ENCODE measurements at places on chromosomes 1 and 21.

DNA sequence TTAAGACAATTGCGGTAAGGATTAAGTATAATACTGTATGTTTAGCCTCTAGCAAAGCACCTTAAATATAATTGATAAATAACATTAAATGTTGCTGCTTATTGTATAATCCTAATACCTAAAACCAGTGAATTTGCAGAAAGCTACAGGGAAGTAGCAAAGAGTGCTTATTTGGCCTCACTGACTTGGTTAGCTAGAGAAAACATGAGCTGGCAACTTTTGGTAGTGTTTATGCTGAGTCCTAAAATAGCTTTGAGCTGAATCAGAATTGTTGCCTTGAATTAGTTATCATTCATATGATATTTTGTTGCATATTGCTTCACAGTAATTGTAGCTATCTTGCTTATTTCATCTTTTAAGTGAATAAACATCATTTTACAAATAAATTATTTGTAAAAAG lies 3.5 kb downstream of the TRIM67 start:
- peak; percentile 43 for DNase-seq

DNA sequence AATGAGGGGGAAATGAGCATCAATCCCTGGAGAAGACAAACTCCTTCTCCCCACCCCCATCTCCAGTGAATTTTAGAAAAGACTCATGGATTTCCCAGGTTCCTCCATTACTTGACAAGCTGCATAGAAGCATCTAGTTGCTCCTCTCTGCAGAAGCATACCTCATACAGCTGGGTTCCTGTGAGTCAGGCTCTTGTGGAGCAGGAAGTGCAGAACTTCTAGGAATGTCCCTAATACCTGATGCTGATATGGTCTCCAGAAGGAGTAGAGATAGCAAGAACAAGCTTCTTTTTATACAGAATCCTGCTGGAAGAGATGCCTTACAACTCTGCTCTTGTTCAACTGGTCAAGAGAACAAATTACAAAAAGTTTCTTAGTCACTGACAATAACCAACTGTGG lies 105.5 kb downstream of the TNR start:
- DNase-seq = no peak

DNA sequence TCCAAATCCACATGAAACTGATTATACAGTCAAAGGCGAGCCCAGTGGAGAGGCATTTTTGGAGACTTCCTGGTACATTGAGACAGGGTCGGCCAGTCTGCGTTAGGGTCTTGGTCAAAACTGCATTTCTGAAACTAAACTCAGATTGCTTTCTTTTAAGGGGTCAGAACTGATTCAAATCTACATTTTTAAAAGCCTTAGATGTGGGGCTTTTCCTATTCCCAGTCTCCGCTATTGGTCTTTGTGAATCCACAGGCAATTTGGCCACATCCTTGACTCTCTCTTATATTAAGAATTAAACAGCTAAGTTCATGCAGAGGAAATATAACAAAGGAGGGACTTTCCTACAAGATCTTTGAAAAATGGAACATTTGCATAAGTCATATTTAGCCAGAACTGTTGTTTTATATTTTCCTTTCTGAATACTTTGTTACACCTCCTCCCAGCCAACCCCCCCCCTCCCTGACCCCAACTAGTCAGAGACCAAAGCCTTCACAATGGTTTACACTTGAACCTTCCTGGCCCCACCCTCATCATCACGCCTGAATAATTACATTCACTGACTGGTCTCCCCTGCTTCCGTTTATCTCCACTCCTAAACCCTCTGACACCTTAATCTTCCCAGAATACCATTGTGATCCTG lies 30.9 kb downstream of the SELL start:
- DNase-seq = no peak

GRCh38 chr1:993379-993995 lies 6.4 kb downstream of the HES4 start:
- no peak for DNase-seq

DNA sequence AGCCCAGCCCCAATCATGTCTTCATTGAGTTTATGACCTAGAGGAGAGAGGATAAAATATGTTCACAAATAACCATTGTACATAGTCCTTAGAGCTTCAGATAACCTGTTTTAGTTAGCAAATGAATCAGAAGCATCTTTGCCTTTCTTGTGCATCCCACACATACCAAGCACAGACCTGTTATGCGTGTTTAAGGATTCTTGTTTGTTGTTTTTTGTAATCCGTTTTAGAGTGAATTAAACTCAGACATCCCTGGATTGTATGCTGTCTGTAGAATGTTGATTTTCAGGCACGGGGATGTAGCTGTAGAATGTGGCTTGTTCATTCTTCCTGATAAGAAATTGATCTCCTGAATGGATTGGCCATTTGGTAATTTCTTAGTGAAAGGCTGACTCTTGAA lies 135.8 kb downstream of the EDEM3 start:
- DNase-seq = no peak

DNA sequence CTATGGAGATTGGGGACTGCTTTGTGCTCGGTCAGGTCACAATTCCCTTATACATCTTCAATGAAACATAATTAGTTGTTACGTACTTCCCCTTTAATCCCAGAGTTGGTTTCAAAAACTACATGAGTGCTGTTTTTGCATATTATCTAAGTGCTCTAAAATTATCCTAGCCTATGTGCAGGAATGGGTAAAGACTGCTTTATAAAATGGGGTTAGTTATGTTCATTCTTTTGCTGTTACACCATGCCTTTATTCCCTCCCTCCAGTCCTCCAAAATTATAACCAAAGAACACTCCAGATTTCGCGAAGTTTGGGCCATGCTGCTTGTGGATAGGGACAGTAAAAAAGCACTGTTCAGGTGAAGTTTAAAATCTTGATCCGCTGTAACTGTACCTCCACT lies 173.9 kb upstream of the SNX7 start:
- no peak for DNase-seq

DNA sequence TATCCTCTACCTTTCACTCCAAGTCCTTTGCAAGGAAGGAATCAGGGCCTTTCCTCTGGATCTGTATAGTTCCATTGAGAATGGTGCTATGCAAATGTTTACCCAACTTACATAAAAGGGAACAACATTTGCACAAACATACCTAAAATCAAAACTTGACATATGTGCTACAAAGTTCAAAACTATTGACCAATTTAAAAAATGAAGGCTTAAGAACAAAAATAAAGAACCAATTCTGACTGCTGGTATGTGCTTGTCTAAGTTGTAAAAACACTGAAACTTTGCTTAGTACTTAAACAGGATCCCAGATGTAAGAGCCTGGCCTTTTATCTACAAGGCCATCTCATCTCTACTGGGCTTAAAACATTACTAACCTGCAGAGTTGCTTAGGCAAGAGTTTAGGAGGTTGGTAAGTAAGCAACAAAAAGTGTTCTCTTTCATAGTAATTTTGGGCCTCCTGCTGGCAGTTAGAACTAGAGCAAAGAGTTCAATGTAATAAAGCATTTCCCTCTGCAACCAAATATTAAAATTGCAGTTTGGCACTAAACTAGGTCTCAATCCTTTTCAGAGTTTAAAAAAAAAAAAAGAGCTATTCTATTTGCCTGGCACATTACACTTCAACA lies 2.0 kb downstream of the SCMH1 start:
- DNase-seq = peak; percentile 60

- DNase-seq = no peak
Measured at GRCh38 chr1:6056572-6056948, 10.9 kb downstream of the KCNAB2 start.

DNA sequence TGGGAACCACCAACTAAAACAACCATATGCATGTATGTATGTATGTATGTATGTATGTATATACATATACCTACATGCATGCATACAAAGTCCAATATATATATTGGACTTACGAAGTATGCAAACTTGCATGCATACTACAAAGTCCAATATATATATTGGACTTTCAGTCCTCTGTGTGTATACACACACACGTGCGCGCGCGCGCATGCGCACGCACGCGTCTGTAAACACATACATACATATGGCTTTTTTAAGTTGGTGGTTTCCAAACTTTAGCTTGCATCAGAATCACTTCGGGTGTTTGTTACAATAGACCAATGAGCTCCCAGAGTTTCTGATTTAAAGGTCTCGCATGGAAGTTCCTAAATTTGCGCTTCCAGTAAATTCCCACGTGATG lies 197.5 kb upstream of the C1orf87 start:
- no peak for DNase-seq

DNA sequence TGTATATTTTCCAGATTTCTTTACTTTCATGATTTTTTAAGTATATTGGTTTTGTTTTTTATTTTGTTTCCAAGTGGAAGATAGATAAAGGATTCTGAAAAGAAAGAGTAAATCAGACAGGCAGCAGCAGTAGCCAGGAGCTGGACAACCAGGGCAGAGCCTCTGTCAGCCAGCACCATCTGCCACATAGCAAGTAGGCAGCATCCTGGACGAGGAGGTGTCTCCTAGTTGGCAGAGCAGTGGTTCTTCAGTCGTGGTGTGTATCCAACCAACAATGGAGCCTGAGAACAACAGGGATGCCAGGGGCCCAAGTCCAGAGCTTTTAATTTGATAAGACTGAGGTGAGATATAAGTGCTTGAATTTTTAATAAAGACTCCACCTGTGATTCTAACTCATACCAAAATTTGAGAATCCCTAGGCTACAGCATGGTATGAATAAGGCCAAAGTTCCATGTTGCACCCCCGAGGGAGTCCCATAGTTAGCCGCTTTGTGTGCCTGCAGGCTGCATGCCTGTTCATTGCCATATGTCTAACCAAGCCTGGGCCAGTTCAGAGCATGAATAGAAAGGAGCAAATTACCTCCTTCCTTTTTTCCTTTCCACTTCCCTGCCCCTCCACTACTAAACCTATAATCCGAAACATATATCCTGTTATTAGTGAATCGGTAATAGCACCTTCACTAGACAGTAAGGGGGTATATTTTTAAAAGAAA lies 153.2 kb downstream of the NTNG1 start:
- no peak for DNase-seq

GRCh38 chr21:43664358-43664757 lies 5.0 kb downstream of the RRP1B start:
- DNase-seq = no peak

- DNase-seq = no peak
Measured at GRCh38 chr1:240128366-240128765, 36.7 kb downstream of the FMN2 start.

GRCh38 chr21:33286600-33287456 lies 20.7 kb downstream of the IL10RB start:
- no peak for DNase-seq

DNA sequence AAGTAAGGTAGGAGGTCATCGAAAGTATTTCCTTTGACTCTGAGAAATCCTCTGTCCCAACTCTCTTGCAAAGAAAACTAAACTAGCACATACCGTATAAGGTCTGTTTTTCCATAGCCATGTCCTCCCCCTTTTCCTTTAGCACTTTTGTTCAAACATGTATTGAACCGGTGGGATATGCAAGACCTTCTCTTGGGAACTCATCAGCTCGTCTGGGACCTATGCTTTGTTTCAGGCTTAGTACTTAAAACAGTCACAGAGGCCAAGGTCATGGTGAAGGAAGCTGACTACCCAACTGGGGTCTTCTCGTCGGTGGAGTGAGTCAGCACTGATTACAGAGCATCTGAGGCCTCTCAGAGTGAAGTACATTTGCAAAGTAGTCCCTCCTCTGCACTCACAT lies 185.0 kb downstream of the ZBTB18 start:
- DNase-seq = no peak

GRCh38 chr1:170377896-170378634 lies 153.9 kb upstream of the GORAB start:
- no peak for DNase-seq

GRCh38 chr1:232600424-232601258 lies 29.3 kb downstream of the SIPA1L2 start:
- DNase-seq = no peak

GRCh38 chr21:29394051-29394450 lies 95.3 kb downstream of the BACH1 start:
- no peak for DNase-seq

DNA sequence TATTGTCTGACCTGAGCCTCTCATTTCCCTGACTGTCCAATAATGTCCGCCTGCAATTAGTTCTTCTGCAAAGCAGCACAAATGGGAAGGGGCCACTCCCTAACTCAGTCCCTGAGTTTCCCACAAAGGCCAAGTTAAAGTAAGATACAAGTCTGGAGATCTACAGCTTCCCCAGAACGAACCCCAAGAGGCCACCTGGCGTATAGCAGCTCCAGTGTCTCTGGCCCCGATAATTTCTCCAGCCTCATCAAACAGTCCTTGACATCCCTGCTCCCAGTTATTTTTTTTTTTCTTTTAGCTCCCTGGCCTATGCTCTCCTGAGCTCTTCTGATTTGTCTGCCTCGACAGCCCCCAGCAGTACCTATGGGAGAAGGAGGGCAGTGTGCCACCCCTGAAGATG lies 8.1 kb upstream of the ACKR1 start:
- DNase-seq = no peak

- peak; percentile 32 for DNase-seq
Measured at GRCh38 chr21:20999659-21000058, 1.4 kb downstream of the NCAM2 start.

- no peak for DNase-seq
Measured at GRCh38 chr1:56417646-56418045, 161.7 kb downstream of the PLPP3 start.

DNA sequence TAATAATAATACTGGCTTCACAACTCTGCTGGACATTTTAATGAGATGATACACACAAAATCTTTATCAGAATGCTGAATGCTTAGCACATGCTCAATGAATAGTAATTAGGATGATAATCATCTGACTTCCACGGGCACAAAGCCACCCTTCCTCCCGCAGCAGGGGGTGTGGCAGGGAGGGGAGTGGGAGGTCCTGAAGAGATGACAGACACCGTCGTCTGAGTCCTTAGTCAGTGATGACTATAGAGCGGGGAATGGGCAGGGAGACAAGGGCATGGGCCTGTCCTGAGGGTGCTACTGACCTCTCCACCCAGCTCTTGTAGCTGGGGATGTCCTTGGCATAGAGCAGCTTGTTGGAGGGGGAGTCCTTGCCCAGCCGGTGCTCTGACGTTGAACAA lies 117.6 kb upstream of the CD34 start:
- no peak for DNase-seq

DNA sequence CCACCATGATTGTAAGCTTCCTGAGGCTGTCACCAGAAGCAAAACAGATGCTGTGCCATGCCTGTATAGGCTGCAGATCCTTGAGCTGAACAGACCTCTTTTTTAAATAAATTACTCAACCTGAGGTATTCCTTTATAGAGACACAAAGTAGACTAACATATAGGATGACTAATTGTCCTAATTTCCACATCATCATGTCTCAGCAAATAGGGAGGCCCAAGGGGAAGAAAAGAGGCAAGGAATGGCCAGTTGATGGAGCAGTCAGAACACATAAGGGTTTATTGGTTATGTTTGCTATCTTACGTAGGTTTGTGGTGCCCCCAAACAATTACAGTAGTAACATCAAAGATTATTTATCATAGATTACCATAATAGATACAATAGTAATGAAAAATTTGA lies 126.2 kb downstream of the RASAL2 start:
- no peak for DNase-seq

DNA sequence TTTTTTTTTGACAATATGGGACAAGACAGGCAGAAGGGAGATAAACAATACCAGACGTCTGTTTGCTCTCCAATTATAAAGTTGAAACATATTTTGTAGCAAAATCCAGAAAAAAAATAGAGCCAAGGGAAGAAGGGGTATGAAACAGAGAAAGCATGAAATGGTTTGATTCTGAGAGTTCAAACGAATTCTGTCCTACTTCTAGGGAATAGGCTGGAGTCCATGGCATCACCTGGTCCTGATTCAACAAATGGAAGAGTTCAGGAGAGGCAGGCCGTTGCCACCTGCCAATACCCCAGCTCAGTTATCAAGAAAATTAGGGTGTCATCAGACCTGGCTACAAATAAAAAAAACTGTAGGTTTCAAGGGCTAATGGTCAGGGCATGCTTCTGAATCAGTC lies 71.8 kb downstream of the CLSTN1 start:
- no peak for DNase-seq

Measured in stromal cell of bone marrow (primary cell).